ENCODE measurements at places on chromosomes 12 and 14.

DNA sequence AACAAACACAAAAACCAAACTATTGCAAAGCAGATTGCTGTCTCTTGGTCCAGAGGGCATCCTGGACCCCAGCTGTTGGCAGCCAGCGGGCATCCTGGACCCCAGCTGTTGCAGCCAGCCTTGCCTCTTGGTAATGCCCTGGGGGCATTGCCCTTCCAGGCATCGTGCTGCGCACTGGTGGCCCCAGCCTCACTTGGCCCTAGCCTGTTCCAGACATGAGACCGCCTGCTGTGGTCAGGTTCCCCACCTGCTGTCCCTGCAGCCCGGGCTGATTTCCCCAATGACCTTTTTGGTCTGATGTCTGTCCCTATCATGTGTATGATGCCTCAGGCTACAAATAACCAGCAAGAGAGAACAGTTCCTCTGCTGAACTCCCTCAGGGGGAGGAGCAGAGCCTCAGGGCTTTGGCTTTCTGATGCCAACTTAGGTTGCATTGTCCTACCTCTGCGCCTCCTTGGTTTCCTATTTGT, 20.8 kb downstream of the MLXIP start:
- DNase-seq = no peak

DNA sequence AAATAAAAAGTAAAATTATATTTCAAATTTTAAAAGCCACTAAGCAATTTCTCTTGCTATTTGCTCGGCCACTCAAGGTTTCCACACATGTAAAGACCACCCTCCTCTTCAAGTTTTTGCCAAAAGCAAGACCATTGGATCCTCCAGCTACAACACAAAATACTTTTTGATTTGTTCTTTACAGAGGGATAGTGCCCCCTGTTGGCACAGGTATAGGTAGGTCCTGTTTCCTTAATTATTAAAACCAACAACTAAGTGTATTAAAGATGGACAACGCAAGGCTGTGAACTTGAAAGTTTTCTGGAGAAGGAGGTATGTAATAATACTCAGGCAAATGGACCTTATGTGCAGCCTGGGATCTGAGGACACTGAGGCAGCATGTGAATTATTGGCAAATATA, 23.8 kb downstream of the ATP6V1D start:
- no peak for DNase-seq

GRCh38 chr12:92063641-92064040, 82.0 kb downstream of the BTG1 start:
- DNase-seq = no peak

DNA sequence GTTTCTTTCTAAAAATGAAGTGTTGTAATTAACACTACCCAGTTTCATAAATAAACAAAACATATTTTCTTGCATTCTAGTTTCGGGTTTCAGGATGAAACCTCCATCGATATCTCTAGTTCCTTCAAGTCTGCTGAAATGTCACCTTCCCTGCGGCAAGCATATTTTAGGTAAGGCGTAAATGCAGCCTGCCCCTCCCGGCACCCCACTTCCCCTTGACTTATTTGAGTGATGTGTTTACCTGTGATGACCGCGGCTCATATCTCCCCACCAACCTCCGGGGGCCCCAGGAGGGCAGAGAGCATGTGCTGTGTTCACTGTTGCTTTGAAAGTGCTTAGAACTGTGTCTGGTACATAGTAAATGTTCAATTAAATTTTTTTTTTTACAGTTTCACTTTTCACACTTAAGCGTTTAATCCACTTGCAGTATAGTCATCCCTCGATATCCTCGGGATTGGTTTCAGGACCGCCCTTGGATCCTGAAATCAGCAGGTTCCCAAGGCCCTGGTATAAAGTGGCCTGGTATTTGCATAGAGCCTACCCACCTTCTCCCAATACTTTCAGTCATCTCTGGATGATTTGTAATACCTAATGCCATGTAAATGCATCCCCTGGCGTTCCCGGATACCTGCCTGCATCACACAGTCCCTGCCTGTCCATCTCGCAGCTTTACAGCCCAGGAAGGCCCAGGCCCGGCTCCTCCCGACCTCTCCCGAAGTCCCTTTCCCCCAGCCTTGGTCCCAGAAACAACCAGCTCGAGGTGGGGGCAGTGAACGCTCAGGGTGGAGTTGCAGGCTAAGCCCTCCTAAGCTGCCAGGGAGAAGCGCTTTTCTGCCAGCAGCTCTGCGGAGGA, 40.2 kb upstream of the FBRSL1 start:
- no peak for DNase-seq
